ENCODE measurements at places on chromosomes 16 and 17.
A peak's percentile ranks its signal among the peaks of the same experiment; 100 is the strongest.

- DNase-seq, result peak; percentile 90
Measured at GRCh38 chr16:68079626-68080344, 5.4 kb upstream of the NFATC3 start.

GRCh38 chr16:65769055-65769465, 597.4 kb upstream of the CDH5 start:
- DNase-seq, result no peak

DNA sequence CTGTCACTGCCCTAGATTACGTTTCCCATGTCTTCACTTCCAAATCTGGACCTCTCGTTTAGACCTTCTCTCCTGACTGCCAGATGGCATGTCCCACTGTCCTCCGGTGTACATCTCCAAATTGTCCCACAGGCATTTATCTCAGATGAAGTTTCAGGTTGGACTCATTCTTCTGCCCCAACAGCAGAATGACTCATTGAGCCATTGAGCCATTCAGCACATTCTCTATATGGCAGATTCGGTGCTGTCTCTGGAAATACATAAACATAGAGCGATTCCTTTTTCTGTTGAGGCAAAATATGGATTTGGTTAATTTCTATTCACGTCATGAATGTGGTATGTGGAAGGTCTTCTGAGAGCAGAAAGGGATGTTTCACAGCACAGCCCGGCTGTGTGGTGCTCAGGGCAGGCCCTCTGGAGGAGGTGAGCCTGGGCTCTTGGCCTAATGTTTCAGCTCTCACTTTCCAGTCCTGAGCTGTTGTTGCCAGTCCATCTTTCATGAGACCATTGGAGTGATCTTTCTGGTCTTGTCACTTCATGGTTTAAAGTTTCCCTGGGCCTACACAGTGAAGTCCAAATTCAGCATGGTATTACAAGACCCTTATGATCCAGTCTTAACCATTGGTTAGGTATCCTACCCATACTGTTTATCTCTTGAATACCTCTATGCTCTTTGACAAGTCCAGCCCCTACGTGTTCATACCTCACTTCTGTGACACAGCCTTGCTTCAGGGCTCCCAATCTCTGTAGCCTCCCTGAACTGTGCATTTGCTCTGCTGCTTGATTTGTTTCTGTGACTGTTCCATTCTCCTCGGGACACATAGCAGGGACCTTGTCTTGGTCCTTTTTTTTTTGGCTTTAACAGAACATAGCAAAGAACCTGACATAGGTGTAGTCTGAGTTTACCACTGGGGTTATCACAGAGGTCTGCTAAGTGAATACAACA, 15.9 kb downstream of the HAPSTR1 start:
- no peak for DNase-seq

DNA sequence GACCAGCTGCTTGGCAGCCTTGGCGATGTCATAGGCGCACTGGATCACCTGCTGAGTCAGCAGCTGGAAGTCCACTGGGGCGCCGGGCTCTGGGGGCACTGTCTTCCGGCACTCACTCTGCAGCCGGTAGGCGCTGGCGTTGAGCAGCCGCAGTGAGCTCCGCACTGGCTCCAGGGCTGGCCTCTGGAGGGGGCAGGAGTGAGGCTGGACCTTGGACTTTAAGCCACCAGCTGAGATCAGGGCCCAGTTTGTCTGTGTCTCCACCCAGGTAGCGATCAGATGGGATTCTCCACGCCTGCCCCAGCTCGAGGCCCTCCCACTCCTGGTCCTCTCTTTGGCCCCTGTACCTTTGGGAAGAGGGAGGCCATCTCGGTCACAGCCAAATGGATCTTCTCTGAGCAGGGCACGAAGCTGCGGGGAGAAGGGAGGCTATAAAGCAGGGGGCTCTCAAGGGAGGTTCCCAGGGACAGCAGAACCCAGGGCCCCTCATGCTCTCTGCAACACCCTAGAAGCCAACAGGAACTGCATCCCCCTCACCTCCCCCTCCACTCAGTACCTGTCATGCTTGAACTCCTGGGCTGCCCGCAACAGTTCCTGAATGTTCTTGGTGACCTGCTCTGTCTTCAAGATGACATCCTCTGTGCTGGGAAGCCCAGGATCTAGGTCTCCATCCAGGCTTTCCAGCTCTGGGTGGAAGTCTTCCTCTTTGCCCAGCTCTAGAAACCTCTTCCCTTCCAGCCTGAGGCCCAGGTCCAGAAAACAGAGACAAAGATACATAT, 6.4 kb downstream of the TP53I13 start:
- no peak for DNase-seq

DNA sequence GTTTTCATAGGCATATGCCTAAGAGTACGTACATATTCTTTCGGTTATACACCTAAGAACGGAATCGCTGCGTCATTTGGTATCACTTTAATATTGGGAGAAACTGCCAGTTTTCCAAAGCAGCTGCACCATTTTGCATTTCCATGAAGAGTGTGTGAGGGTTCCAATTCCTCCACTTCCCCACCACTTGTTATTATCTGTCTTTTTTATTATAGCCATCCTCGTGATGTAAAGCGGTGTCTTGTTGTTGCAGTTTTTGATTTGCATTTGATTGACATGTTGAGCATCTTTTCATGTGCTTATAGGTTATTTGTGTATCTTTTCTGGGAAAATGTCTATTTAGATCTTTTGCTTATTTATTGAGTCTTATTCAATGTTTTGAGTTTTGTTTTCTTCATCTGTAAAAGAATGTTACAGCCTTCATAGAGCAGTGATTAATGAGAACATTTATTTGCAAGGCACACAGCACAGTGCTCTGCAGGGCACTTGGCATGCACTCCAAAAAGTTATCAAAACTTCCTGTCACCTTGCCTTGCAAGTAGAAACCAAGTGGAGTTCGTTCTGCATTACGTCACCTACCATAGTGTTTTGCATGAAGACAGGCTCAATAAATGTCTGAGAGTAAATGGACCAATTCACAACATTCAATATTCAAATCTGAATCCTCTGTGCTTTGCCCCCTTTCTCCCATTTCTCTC, 26.6 kb upstream of the ST6GALNAC1 start:
- DNase-seq, result no peak

DNA sequence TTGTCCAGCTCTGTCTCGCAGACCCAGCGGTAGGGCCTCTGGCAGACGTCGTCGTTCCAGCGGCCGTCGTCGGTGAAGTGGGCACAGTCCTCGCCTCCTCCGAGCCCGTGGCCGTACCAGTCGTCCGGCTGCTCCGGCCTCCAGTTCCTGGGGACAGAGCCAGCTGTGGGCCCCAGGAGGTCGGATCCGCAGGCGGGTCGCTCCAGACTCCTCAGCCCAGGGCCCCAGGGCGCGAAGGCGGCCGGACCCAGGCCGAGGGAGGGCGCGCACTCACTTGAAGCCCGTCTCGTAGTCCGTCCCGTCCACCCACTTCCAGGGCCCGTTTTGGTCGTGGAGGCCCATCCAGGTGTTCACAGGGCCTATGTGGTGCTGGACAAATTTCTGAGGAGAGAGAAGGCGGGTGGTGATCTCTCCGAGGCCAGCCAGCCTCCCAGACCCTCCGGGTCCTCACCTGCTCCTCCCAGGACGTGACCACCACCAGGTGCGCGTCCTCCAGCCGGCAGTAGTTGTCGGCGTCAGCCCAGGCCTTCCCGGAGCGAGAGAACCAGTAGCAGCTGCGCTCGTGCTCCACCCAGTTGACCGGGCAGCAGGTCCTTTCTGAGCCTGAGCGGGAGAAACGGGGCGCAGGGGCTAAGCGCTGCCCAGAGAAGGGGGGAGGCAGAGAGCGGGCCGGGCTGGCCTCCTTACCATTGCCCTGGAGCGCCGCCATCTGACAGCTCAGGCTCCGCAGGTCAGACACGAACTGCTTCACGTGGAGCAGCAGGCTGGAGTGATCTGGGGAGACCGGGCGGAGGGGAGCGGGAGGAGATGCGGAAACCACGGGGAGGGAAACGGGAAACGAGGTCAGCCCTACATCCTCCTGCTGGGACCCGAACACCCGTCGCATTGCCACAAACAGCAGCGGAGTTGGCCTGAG, 5.2 kb downstream of the ASGR1 start:
- DNase-seq, result peak; percentile 26

GRCh38 chr17:79218825-79219200, 144.2 kb downstream of the ENGASE start:
- DNase-seq, result no peak

DNA sequence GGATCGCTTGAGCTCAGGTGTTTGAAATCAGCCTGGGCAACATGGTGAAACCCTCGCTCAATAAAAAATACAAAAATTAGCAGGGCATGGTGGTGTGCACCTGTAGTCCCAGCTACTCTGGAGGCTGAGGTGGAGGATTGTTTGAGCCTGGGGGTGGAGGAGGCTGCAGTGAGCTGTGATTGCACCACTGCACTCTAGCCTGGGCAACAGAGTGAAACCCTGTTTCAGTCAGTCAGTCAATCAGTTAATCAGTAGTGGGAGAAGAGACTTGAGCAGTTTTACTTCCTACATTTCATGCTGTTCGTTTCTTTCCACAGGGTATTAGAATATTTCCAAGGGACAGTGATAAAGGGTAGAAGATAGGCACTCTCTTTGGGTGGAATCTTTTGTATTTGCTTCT, 8.8 kb downstream of the MAP3K3 start:
- DNase-seq, result no peak

- DNase-seq, result no peak
Measured at GRCh38 chr17:79280866-79281572, 206.4 kb downstream of the ENGASE start.

GRCh38 chr17:19940722-19941464, 36.7 kb downstream of the AKAP10 start:
- DNase-seq, result no peak

- no peak for DNase-seq
Measured at GRCh38 chr17:81231766-81232581, 6.9 kb downstream of the TEPSIN start.

DNA sequence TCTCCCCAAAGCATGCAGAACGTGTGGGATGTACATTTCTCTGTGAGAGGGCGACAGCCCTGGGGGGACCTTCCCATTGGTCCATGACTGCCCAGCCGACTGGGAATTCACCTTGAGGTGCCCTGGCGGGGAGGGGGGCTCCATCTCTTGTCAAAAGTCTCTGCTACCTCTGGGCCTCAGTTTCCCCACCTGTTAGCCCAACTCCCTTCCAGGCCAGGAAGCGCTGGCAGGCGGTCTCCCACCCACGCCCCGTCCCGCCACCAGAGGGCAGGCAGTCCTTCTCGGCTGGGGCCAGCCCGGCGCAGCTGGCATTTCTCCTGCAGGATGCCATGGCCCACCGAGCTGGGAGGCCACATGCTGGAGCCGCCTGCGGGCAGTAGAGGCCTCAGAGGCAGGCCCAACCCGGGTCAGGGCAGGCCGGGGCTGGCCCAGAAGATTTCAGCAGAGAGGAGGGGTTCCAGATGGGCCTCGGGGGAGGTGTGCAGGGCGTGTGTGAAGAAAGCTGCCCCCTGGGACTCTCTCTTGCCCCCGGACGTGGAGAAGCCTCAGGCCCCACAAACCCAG, 16.6 kb downstream of the CD7 start:
- peak; percentile 73 for DNase-seq

DNA sequence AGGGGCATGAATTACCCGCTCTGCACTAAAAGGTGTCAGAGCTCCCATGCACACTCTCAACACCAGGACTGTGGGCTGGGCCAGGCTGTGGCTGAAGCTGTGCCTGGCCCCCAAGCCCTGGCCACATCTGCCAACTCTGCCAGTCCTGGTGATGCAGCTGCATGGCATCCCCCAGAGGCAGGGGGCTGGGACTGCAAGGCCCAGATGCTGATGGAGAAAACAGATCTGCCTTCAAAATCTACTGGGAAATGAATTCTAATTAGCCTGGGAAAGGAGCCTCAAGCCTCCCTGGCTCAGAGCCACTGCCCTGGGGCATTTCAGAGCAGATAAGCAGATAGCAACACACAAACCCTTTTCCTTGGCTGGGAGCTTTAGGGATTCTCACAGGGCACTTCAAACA, 3.4 kb downstream of the CHST6 start:
- peak; percentile 6 for DNase-seq

DNA sequence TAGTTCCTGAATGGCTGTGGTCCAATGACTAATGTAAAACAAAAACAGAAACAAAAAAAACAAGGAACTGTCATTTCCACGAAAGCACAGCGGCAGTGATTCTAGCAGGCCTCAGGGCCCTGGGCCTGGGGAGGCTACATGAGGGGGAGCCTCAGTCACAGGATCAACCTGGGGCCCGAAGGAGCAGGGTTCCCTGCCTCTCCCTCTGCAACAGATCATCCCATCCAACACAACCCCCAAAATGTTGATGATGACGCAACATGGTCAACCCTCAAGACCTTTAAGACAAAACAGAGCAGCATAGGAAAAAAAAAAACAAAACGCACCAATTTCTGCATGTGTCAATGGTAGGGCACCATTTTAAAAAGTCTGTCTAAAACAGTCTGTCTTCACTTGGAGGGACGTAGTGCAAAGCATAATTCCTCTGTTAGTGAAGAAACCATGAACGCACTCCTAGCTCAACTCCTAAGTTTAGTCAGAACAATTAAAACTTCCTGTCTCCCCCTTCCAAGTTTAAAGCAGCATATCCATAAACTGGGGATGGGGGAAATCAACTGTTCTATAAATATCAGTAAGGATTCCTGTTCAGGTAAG, 32.3 kb downstream of the AXIN2 start:
- DNase-seq, result no peak

DNA sequence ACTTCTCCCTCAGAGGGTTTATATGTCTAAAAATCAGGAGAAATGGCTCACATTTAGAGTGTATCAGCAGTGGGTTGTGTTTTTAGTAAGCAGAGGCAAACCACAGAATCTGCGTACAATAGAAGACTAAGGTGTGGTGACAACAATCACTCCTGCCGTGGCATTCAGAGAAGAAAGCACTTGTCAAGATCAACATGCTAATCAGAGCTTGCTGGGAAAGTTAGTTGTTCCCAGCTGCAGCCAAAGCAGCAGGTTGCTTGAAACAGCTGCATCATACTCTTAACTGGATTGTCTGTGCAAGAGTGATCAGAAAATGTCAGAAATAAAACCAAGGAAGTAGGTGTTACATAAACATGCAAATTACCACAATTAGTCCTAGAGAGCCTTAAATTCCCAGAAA, 616.4 kb downstream of the CDH8 start:
- no peak for DNase-seq

DNA sequence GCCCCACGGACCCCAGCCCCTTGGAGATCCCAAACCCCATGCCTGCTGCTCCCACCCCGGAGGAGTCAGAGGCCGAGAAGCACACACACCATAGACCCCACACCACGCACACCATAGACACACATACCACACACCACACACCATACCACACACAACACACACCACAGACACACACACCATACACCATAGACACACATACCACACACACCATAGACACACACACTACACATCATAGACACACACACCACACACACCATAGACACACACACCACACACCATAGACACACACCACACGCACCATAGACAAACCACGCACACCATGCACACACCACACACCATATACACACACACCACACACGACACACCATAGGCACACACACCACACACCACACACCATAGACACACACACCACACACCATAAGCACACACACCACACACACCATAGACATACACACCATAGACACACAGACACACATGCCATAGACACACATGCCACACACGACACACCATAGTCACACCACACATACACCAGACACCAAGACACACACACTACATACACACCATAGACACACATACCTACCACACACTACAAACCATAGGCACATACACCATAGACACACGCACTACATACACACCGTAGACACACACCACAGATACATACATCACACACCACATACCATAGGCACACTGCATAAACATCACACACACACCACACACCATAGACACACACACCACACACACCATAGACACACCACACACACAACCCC, 11.3 kb downstream of the TBC1D16 start:
- no peak for DNase-seq

GRCh38 chr16:11202260-11203091, 53.5 kb downstream of the SOCS1 start:
- no peak for DNase-seq

All from activated CD4-positive, alpha-beta T cell treated with anti-CD3 and anti-CD28 coated beads, Interleukin-10, Interleukin-2, amounts not matched to agents 100 ng/mL and 50 ng/mL, durations not matched to agents 16 hours and 8 hours (primary cell).